Fibroblast of skin of right biceps (primary cell): ENCODE measurements at places on chromosomes 1 and 21.
A peak's percentile ranks its signal among the peaks of the same experiment; 100 is the strongest.

GRCh38 chr1:185573677-185574076 lies 160.5 kb upstream of the HMCN1 start:
- no peak for DNase-seq

DNA sequence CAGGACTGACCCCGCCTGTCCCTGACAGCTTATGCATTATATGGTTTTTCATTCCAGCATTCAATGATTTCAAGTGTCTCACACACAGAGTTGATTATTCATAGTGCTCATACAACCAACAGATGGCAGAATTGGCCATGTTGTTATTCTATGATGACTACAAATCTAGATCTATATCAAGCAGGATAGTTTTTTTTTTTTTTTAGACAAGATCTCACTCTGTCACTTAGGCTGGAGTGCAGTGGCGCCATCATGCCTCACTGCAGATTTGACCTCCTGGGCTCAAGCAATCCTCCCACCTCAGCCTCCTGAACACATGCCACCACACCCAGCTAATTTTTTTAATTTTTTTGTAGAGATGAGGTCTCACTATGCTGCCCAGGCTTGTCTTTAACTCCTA lies 40.1 kb upstream of the LRRC8D start:
- peak; percentile 55 for DNase-seq

GRCh38 chr1:247552231-247552630 lies 3.3 kb downstream of the GCSAML start:
- DNase-seq: no peak

GRCh38 chr1:75035536-75035935 lies 98.7 kb upstream of the LHX8 start:
- DNase-seq: no peak

GRCh38 chr1:15961492-15961891 lies 14.4 kb downstream of the ZBTB17 start:
- no peak for DNase-seq

DNA sequence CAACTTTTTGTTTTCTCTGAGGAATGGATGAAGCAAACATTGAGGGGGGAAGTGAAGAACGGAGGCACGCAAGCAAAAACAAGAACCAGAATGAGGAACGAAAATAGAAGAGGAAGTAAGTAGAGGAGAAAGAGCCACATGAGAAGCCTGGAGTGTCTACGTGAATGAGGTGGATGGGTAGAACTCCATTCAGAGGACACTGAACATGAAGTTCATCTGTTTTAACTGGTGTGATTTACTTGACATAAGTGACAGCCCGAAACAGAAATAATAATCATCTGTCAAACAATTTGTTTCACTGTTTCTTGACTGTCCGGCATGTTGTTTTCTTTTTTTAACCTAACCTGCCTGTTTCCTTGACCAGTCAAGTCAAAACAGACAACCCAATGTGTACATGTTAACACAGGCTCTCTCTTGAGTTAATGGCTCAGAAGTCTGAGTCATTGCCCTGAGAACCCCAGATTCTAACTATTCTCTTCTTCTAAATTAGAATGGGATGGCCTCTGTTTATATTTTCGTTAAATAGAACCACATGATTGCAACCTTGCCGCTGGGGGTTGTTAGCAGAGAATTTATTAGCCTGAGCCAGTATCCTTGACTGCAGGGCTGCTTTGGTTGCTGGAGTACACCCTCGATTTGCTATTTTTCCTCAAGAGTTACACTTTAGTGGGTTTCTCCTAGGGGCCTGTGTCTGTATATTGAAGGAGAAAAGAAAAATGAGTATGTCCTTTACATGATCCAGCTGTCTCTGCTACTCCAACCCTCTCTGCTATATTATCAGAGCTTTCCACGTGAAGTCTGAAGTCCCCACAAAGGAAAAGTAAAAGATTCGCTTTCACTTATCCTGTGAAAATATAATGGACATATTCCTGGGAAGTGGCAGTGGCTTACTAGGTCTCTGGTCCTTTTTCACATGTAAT lies 151.7 kb downstream of the ZC3H11B start:
- peak; percentile 66 for DNase-seq

DNA sequence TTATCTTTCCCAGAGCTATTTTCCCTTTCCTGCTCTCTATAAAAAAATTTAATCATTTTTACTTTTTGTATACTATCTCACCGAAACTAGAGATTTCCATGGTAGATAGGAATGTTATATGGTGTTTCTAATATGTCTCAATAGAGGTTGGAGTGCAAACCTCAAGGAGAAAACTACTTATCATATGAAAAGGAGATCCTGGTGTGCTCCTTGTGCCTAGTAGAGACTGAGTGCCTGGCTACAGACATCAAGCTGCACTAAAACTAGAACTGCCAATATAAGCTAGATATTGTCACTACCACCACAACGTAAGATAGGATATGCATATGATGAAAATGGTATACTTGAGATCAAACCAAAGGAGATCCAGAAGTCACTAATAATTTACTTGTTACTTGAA lies 67.0 kb downstream of the RGS18 start:
- no peak for DNase-seq

- DNase-seq: no peak
These were observed 79.7 kb downstream of the ENAH start for GRCh38 chr1:225573216-225573615.

- no peak for DNase-seq
These were observed 19.7 kb upstream of the TSPEAR start for GRCh38 chr21:44730951-44731579.

DNA sequence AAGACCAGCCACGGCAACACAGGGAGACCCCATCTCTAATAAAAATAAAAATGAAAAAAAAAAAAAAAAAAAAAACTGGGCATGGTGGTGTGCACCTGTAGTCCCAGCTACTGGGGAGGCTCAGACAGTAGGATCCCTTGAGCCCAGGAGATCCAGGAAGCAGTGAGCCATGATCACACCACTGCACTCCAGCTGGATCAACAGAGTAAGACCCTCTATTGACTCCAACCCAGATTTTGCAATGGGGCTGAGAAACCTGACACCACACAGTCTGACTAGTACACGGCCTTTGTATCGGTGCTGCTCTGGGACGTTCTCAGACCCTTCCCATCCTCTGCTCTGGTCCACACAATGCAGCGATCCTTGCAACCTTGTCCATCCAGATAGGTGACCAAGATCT lies 31.8 kb downstream of the SPATA21 start:
- DNase-seq: no peak

- no peak for DNase-seq
These were observed 85.7 kb upstream of the CD34 start for GRCh38 chr1:207996636-207997035.

- no peak for DNase-seq
These were observed at the start of gene C1QTNF12 for GRCh38 chr1:1246577-1247340. Gene C1QTNF12 (minus strand): TSS chr1:1246722. CDS start chr1:1246690, 32 bp downstream.

- DNase-seq: no peak
These were observed 121.2 kb downstream of the UBR4 start for GRCh38 chr1:19088717-19089442.

- no peak for DNase-seq
These were observed 320.0 kb downstream of the HHAT start for GRCh38 chr1:210648588-210649269.

DNA sequence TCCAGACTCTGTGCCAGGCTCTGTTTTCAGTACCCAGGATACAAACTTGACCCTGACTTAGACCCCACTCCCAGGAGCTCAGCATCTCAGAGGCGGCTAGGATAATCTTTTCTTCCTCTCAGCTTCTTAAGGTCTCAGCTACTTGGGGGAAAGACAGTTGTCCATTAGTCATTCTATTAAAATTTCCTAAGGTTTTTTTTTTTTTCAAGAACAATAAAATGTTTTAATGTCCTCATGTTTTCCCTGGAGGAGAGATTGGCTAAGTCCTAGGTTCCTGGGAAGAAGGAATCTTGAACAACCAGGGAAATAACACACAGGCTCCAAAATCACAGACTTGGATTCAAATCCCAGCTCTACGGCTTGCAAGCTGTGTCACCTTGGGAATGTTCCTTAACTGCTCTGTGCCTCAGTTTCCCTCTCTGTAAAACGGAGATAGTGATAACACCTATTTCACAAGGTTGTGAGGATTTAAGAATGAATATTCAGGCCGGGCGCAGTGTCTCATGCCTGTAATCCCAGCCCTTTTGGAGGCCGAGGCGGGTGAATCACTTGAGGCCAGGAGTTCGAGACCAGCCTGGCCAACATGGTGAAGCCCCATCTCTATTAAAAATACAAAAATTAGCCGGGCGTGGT lies 33.0 kb downstream of the CDK18 start:
- DNase-seq: peak; percentile 18

GRCh38 chr1:90717356-90717664 lies 208 bp upstream of the BARHL2 start:
- no peak for DNase-seq

DNA sequence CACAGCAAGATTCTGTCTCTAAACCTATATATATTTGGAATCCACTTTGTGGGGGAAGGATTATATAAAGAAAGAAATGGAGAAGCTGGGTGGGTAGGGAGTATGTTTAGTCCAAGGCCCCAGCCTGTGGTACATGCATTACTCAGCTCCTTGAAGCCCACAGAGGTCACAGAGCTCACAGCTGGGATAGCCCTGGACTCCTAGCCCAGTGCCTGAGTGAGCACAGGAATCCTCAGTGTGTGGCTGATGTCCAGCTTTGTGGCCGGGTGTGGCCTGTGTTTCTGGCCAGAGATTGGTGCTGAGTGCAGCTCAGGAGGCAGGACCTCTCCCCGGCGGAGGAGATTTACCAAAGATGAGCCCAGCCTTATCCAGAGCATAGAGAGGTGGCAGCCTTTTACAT lies 7.6 kb downstream of the CAPN9 start:
- peak; percentile 38 for DNase-seq

DNA sequence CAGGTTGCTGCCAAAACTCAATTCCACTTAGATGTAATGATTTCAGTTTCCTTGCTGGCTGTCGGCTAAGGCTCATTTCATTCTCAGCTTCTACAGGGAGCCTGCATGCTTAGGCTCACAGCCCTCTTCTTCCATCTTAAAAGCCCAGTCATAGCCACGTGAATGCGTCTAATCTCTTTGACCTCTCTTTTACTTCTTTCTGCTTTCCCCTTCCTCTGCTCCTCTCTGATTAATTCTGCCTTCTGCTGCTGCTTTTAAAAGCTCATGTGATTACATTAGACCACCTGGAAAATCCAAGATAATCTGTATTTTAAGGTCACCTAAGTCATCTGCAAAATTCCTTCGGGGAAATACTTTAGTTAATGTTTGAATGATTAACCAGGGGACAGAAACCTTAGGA lies 812.8 kb upstream of the BRINP3 start:
- DNase-seq: no peak

DNA sequence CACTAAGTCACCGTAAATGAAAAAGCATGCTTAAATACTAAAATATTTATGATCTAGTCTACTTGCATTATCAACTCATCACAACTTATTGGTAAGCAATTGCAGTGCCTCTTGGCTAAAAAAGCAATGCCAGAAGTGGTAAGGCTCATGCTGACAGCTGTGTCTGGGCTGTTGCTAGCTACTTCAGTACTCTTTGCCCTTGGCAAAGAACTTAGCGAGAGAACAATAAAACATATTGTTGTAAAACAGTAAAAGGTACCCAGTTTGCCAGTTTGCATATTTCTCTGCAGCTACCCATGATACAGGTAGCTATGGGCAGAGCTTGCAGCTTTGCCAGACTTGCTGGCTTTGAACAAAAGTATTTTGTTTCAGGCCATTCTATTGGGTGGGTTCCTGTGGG lies 73.1 kb downstream of the ATP6V1G3 start:
- DNase-seq: no peak

- DNase-seq: peak; percentile 77
These were observed 11.9 kb downstream of the PIGV start for GRCh38 chr1:26799479-26800142.

DNA sequence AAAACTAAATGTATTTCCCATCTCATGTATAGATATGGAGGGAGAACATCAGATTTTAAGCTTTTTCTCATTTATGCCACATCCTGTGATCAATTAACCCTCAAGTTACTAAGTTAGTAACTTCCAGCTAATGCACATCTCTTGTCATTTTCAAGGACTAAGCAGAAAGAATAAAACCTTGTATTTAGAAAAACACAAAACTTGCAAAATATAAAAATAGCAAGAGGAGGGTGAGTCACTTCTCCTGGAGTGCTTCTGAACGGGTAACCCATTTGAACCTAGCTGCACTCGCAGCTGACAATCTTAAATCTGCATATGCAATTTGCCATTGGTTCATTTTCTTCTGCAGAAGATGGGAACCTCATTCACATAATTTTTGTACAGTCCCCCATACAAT lies 500.5 kb downstream of the SETD4 start:
- DNase-seq: peak; percentile 80

- peak; percentile 42 for DNase-seq
These were observed 7.3 kb upstream of the CTRC start for GRCh38 chr1:15430787-15431570.

GRCh38 chr1:205319081-205320018 lies 2.2 kb downstream of the NUAK2 start:
- peak; percentile 70 for DNase-seq

DNA sequence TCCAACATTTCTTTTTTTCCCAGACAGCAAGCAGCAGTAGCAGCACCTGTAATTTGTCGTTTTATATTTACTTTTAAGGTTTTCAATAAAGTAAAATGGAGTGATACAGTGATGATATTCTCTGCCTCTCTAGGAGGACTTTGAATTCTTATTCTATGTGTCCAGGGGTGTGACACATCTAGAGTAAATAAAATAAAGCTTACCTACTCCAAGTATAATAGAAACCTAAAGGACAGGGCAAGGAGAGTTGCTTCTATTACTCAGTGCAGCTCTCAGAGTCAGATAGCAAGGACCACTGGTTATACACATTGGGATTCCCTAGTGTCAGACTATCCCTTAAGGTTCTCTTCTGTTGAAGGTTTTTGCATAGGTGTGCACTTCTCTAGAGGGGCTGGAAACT lies 95.9 kb downstream of the LMO4 start:
- no peak for DNase-seq

DNA sequence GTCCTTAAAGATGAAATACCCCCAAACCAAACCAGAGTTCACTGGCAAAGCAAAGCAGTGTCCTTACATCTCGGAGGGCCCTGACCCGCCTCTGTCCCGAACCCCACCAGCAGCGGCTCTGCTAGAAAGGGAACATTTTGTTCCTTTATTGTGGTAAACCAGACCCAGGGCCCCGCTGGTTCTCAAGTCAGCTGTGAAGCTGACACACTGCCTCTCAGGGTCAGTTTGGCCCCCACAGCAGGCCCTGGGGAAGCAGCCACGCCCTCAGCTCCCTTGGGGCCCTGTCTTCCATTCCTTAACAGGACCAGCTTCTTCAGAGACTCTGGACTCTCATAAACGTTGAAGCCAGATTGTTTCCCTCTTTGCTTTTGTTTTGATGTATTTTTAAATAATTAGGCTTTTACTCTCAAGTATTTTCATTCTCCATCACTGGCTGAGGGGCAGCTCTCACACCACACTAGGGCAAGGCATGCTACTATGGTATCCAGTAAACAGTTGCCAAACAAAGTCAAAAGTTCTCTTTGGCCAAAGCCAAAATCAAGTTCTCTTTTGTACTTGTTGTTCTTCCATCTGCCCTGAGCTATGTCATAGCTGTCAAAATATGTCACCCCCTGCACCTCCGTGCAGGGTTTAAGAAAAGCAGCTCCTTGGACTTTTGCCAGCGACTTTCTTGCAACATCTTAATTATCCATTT lies 61.1 kb upstream of the ANGPTL1 start:
- DNase-seq: peak; percentile 67

GRCh38 chr21:41196993-41197392 lies 29.0 kb downstream of the BACE2 start:
- peak; percentile 37 for DNase-seq

GRCh38 chr21:33230545-33231324 lies 997 bp downstream of the IFNAR2 start:
- DNase-seq: peak; percentile 60
